Activated CD8-positive, alpha-beta memory T cell treated with anti-CD3 and anti-CD28 coated beads, Interleukin-2, amount 50 U/mL, for 4 hours (primary cell): ENCODE measurements at places on chromosomes 12 and 14.
A peak's percentile ranks its signal among the peaks of the same experiment; 100 is the strongest.

DNA sequence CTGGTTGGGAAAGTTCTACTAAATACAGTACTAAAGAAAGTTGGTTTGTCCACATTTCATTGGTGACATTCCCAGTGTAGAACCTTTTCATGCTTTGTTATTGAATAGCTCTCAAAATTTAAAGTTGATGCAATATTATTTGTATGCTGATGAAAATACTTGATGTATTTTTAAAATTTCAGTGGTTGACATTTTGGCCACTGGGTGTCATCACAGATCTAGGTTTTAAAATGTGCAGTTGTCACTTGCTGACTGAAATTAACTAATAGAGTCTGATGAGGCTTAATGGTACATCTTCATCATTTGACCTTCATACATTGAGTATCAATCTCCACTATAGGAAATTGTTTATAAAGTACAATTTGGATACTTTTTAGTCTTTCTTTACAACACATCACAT lies 37.1 kb downstream of the CMAS start:
- no peak for DNase-seq

DNA sequence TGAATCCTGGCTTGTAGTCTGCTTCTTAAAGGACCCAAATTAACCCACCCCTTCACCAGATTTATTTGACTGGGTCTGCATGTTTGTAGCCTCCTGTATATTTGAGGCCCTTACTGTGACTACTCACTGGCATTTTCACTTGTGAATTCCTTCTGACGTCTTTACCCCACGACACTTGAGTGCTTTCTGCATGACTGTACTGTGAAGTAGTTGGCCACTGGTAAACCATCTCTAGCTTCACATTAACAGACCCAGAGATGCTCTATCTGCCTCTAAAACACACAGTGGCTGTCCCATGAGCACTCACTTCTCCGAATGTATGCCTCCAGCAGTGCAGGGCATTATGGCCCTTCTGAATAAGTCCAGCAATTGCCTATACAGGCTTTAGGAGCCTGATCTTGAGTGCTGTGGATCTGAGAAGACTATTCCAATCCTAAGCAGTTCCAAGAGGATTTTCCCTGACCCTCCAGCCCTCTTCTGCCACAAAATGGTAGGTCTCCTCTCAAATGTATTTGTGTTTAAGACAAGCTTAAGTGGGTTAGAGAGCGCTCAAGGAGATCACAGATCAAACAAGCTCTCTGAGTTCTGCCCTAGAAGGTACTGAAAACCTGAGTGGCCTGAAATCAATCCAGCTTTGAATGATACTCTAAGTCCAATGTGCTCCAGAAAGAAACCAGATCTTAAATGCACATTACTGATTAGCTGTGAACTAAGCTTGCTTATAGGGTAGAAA lies 534.7 kb downstream of the RPS29 start:
- DNase-seq = no peak

DNA sequence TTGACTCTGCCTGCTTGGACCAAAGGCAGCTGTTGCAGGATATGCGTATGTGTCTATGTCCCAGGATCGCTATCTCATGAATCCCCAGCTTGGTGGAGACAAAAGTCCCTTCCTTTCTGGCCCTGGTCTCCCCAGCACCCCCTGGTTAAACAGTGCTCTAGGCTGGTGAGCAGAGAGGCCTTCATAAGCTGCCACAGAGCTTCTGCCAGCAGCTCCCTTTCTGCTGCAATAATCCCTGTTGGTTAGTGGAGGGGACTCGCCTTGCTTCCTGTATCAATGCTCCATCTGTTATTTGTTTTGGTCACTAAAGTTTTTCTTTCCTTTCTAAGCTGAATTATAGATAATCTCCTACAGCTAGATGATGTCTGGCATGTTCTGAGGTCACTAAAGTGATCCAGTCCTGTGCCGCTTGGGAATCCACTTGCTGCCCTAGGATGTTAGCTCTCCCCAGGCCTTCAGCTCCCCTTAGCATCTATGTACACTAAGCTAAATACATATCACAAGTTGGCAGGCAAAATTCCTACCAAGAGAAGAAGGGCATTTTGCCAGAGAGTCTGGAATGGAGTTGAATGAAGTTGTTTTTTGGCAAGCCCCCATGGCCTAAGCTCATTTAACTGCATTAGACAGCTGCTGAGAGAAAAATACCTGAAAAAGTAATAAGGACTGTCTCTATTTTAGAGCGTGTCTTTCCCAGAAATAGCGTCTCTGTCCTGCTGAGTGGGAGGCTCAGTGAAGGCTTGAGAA lies 47.8 kb downstream of the RDH12 start:
- no peak for DNase-seq

DNA sequence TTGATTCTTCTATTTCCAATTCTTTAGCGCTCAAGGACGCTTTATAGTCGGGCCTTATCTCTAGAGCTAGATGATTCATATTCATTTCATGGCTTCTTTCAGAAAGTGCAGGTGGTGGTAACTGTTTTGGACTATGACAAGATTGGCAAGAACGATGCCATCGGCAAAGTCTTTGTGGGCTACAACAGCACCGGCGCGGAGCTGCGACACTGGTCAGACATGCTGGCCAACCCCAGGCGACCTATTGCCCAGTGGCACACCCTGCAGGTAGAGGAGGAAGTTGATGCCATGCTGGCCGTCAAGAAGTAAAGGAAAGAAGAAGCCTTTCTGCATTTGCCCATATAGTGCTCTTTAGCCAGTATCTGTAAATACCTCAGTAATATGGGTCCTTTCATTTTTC lies 241.9 kb downstream of the PAWR start:
- no peak for DNase-seq

GRCh38 chr14:51024377-51024776 lies 70.5 kb downstream of the TRIM9 start:
- no peak for DNase-seq

DNA sequence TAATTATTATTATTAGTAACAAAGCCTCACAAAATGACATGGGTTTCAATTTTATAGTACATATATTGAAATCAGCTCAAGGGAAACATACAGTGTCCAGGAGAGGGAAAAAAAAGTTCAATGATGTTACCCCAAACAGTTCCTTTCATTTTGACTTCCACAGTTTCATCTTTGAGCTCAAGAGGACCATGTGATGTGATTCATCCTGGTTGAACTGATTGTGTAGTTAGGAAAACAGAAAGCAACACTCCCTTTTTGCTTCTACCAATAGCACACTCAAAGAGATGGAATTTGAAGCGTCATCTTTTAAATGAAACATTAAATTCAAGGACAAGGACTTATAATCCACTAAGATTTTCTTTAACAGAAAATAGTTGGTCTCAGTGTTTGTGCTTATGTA lies 461.0 kb downstream of the FOXG1 start:
- DNase-seq = no peak

DNA sequence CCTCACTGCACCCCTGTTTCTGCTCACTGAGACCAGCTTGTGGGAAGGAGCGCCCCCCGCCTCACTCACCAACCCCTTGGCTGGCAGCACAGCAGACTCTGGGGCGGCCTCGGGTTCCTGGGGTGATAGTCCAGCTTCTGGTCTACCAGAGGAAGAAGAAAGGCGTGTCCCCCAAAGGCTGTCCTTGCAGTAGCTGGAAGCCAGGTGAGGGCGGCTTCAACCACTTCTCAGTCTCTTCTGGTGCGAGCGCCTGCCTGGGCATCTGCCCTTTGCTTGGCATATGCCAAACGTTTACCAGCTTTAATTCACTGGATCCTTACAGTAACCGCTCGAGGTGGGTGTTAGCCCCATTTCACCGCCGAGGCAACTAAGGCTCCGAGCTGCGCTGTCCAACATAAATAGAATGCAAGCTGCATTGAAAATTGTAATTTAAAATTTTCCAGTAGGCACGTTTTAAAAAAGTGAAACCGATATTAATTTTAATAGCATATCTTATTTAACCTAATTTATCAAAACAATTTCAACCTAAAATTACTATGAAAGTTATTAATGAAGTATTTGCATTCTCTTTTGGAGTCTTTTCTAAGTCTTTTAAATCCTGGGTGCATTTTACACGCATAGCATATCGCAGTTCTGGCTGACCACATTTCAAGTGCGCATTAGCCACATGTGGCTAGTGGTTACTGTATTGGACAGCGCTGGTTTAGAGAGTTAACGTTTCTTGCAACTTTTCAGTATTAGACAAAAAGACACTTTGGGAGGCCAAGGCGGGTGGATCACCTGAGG lies 872 bp downstream of the FAM177A1 start:
- DNase-seq = no peak

DNA sequence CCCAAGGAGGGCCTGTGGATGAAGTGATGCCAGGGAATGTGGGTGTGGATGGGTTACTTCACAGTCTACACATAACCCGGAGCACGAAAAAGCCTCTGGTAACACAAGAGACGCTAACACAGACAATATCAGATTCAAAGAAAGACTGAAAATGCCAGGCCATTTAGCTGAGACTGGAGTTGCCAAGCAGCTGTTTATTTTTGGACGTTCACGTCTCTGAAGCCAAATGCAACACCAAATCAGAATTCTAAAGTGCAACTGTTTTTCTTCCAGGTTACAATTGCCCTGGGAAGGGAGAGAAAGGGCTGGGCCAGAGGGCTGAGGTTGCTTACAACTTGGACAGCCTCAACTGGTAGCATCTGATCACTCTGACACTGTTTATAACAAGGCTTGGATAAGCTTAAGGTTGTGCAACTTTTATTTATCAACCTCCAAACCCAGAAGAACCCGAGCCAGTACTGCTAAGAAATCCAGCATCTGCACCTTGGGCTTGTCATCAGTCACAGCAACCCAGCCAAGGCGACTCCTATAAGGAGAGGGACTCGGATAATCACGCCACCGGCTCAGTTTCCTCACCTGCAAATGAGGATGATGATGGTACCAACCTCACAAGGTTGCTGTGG lies 24.8 kb downstream of the NUAK1 start:
- DNase-seq = no peak

GRCh38 chr14:71247106-71247505 lies 339.8 kb downstream of the PCNX1 start:
- no peak for DNase-seq

DNA sequence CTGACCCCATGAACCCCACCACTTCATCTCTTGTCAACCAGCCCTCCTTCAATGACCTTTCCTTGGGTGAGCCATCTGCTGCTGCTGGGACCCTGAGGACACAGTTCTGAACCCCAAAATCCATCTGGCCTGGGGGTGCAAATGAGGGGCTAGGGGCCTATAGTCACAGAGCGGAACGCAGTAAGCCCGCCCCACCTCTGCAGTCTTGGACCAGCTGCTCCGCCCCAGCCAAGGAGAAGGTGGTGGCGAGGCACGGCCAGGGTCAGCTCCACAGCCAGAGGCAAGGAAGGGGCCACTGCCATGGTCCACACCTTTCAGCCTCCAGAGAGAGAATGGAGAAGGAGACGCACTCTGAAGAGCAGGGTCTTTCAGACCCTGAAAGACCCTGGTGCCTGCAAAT lies 5.1 kb downstream of the TMEM179 start:
- peak; percentile 3 for DNase-seq

DNA sequence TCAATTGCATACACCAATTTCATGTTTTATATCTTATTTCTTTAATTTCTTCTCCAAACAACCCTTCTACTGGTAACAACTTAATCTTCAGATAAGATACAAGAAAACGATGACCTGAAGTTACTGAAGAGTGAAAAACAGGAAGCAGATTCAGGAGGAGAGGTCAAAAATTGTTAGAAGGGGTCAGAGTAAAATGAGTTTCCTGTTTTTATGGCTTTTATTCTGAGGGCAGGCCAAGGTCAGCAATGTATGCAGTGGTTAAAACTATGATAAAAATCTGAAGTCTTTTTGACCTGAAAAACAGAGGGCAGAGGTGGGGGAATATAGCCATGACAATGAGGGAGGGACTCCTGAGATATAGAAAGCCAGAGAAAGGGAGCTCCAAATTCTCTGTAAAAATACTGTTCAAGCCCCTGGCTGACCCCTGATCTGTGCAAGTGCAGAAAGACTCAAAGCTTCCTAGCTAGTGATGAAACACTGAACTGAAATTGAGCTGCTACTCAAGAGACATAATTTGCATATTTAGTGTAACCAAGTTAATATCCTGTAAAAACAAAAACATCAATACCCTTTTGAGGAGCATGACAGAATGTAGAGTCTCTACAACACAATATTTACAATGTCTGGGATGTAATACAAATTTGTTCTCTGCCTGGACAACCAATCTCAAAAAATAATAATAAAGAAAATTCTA lies 514.3 kb upstream of the SEL1L start:
- no peak for DNase-seq

GRCh38 chr14:69460093-69460701 lies 24.3 kb upstream of the PLEKHD1 start:
- peak; percentile 53 for DNase-seq

DNA sequence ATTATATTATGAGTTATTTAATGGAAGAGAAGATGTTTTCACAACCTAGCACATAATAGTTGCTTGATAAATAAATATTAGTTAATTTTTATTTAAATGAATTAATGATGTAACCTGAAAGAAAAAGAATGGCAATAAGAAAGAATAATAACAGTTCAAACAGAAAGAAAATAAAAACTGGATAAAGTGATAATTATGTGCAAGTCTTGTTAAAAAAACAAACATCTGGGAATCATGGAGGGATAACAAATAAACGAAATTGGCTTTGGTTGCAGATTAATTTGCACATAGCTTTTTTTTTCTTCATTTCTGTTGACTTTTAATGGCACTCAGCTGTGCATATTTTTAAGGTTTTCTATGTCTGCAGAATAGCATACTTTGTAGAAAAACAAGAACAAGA lies 23.4 kb upstream of the ABCD2 start:
- no peak for DNase-seq

GRCh38 chr14:61033855-61034254 lies 52.8 kb downstream of the SLC38A6 start:
- no peak for DNase-seq

DNA sequence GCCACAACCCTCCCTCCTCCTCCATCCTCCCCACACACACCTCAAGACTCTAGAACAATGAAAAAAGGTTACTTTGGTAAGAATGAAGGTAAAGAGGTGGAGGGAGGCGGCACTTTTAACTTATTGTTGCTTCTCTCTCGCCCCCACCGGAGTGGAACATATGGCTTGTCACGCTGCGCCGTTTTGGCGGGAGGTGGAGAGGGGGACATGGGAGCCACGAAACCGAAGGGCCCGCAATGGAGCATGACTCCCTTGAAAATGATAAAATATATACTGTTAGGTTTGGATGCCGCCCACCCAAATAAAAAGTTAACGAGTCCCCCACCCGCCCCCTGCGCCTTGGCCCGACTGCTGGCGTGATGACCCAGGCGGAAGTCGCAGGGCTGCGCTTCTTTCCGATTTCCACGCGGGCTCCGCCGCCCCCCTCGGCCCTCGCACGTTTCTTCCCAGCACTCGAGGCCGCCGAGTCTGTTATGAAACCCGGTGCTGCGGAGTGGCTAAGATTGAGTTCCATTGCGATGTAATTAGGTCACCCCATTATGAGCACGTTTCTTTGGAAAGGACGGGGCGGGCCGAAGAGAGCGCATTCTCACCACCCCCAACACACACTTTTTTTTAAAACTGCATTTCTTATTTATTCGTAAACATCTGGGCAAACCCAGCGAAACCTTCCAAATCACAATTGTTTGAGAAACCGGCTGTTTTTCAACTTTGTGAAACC lies 1.4 kb upstream of the ZFP36L1 start:
- DNase-seq = peak; percentile 86

GRCh38 chr12:13135371-13136178 lies 32.1 kb upstream of the GSG1 start:
- no peak for DNase-seq
